H7 (cell line): ENCODE measurements at places on chromosomes 5 and 9.

GRCh38 chr9:133602277-133602676 lies 6.9 kb downstream of the FAM163B start:
- DNase-seq: no peak

DNA sequence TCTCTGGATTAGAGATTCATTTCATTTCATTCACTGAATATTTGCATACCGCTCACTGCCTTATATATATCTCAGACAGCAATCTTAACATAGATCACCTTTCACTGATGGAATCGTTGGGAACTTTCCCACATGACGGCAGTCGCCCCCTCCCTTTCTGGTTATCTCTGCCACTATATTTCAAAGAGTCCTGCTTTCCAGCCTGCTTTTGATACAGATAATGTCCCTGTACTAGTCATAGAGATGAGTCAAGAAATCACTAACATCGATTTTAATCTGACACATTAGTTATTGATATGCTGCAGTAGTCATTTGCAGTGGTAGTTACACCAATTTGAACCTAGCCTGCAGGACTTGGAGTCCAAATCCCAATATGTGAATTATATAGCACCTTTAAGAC lies 8.5 kb downstream of the ARSK start:
- DNase-seq: no peak

GRCh38 chr5:39100301-39100850 lies 26.2 kb upstream of the RICTOR start:
- DNase-seq: no peak

- DNase-seq: no peak
These were observed 3.2 kb upstream of the MAP3K1 start for GRCh38 chr5:56812110-56812509.

DNA sequence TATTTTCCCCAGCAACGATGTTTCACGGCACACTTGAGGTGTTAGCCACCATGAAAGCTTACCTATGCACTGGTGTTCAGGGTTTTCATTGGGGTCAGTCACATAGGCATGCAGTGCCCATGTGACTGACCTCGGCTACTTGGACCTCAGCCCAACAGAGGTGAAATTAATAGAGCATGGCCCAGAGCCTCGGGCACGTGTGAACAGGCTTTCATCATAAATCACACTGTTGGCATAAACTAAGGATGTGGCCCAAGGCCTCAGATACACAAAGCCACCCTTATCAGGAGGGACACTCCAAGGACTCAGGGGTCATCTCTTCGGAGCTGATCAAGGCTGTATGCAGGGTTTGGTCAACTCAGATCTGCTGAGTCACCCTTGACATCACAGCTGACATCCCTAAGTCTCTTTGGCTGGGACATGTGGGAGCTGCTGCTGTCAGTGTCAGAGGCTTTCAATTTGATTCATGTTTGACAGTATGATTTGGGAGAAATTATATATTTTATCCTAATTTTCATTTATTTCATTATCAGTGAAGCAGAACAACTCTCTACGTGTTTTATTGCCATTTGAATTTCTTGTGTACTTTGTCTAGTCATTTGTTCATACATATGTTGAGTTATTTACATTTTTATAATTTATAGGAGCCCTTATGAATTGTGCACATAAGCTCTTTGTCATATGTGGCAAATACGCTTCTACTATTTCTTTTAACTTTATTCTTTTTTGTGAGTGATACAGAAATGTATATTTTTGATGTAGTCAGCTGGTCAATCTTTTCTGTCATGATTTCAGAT lies 59.7 kb upstream of the ANKRD33B start:
- DNase-seq: no peak
